ENCODE measurements at places on chromosomes 6 and 20.

GRCh38 chr6:102204351-102204750 lies 810.8 kb downstream of the GRIK2 start:
- DNase-seq: no peak

DNA sequence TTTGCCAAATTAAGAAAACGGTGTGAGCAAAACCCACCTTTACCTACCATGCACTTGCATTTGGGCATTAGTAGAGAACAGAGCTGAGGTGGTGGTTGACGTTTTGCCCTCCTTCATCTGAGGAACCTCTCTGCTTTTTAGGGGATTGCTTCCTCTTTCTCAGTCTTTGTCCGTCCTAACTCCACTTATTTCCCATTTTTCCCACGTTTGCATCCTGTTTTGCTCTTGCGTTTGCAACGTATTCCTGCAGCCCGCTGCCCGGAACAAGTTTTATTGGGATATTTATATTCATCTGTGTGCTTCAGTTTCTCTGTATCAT lies 374 bp upstream of the SERINC1 start:
- no peak for DNase-seq

DNA sequence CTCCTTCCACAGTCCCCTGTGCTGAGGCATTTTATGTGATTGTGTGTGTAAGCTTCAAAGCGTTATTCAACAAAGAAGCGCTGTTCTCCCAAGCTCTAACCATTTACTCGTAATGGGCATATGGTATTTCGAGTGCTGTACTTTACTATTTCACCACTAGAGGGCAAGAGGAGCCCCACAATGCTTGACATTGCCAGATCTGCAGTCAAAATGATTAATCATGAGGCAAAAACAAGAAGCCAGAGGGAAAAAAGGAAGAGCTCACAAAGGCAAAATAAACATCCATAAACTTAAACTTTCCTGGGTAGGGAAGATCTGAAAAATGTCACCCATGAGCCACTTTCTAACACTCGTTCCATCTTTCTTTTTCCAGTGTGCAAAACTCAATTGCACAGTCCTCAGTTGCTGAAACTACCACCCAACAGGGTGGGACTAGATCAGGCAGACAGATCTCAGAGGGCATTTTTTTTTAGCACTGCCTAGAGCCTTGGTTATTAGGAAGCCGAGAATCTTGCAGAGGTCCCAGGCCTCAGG lies 215.0 kb upstream of the PLCB4 start:
- peak; percentile 73 for DNase-seq

DNA sequence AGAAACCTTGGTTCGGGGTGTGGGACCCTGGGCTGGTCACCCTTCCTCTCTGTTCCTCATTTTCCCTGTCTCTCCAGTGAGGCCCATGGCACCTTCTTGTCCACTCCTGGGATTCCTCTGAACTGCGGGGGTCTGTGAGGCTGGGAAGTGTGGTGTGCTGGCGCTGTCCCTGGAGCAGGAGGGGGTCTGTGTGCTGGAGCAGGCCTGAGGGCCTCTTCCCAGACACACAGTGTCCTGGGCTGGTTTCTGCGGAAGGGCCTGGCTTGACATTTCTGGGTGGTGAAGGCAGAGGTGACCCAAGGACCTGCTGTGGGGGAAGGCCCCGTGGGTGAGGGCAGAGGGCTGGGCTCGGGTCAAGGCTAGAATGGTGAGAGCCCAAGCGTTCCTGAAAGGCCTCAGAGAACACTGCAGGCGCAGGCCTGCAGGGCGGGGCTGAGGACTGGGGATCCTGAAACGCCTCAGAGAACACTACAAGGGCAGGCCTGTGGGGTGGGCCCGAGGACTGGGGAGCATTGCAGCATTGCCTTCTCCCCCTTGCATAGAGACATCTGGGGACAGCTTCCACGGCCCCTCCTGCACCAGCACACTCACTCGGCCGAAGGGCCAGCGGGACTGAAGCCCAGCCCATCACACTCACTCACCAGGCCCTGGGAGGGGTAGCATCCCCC lies 10.6 kb upstream of the BAK1 start:
- DNase-seq: no peak

DNA sequence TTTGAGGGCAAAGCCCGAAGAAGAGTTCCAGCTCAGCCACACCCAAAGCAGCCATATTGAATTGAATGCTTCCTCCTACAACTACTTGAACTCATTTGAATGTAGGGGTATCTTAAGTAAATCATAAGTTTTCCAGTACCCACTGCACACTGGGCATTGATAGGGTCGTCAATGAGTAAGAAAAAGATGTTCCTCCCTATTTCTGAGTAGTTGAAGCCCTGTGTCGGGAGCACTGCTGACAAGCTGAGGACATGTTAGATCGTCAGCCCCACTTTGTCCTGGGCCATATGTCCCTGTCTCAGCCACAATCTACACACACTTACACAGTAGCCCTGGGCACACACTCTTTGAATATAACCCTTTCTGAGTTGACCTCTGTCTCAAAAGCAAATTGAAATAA lies 105.7 kb downstream of the ARHGAP18 start:
- DNase-seq: no peak

GRCh38 chr20:8368670-8369069 lies 236.6 kb downstream of the PLCB1 start:
- no peak for DNase-seq

GRCh38 chr6:36126553-36127458 lies 3.5 kb upstream of the MAPK13 start:
- no peak for DNase-seq

DNA sequence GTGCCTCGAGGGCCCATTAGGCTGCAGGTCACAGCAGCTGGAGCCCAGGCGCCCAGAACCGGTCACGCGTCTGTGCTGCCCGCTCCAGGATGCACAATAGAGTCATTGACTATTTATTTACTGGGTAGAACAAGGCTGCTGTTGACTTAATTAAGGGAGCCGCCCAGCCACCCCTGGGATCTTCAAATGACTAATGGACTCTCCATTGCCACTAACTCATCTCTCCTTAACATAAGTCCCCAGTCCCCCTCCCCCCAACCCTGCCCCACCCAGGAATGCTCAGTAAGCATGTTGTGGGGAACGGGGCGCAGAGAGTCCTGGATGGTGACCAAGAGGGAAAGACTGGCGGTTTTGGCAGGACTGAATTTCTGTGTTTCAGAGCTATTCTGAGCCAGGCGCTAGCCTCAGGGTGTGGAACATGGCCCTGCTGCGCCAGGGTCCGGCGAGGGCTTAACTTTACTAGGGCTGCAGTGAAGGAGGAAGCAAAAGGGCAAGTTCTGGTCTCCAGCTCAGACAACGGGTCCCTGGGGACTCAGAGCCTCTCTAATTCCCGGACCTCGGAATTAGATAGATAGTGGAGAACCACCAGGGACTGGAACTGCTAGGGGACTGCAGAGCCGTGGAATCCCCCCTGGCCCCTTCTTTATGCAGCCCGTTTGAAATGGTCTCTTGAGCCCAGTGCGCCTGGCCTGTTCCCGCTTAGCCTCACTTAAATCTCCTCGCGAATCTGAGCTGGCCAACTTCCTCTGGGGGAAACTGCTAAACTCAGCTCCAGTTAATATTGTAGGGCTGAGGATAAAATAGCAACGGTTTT lies 1.5 kb upstream of the GRIK2 start:
- DNase-seq: peak; percentile 37

GRCh38 chr6:127586372-127586771 lies 9.4 kb downstream of the C6orf58 start:
- no peak for DNase-seq

- DNase-seq: no peak
These were observed 536.7 kb upstream of the JARID2 start for GRCh38 chr6:14709066-14709670.

GRCh38 chr6:38170666-38171355 lies 351.3 kb downstream of the ZFAND3 start:
- DNase-seq: no peak

DNA sequence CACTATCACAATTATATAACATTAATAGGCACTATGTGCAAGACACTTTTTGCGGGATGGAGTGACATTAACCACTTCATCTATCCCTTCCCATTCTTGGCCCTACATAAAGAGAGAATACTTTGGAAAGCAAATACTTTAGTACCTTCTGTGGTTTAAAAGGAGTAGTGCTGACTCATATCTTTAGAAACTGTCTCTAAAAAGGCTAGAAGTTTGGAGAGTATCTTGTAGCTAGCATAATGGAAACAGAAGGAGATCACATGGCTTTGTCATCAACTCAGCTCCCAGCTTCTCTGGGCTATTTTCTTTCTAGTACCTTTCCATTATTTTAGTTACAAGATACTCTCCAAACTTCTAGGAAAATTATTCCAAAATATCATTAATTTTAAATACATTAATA lies 157.5 kb downstream of the ADGRG6 start:
- no peak for DNase-seq

DNA sequence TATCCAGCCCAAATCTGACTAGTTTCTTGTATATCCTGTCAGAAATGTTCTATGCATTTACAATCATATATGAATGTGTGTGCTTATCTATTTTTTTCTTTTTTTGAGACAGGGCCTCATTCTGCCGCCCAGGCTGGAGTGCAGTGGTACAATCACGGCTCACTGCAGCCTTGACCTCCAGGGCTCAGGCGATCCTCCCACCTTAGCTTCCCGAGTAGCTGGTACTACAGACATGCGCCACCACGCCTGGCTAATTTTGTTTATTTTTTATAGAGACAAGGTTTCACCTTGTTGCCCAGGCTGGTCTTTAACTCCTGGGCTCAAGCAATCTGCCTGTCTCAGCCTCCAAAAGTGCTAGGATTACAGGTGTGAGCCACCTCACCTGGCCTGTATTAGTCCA lies 3.0 kb upstream of the RAB44 start:
- no peak for DNase-seq

DNA sequence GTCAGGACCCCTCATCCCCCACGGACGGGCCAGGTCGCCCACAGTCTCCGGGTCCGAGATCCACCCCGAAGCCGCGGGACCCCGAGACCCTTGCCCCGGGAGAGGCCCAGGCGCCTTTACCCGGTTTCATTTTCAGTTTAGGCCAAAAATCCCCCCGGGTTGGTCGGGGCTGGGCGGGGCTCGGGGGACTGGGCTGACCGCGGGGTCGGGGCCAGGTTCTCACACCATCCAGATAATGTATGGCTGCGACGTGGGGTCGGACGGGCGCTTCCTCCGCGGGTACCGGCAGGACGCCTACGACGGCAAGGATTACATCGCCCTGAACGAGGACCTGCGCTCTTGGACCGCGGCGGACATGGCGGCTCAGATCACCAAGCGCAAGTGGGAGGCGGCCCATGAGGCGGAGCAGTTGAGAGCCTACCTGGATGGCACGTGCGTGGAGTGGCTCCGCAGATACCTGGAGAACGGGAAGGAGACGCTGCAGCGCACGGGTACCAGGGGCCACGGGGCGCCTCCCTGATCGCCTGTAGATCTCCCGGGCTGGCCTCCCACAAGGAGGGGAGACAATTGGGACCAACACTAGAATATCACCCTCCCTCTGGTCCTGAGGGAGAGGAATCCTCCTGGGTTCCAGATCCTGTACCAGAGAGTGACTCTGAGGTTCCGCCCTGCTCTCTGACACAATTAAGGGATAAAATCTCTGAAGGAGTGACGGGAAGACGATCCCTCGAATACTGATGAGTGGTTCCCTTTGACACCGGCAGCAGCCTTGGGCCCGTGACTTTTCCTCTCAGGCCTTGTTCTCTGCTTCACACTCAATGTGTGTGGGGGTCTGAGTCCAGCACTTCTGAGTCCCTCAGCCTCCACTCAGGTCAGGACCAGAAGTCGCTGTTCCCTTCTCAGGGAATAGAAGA lies 978 bp downstream of the HLA-A start:
- DNase-seq: no peak

DNA sequence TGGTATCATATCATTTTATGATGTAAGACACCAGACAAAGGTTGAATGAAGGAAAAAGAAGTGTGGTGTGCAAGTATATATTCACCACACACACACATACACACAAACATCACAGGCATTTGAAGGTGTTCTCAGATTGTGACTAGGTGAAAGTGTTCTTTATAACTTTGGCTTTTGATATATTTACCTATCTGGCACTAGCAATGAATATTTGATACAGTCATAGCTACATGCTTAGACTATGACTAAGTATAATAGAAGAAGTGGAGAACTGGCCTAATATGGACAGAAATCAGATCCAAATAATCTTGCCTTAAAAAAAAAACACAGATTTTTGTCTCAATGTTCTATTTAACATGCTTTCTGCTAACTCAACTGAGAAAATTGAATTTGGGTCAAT lies 809.9 kb downstream of the KIF16B start:
- DNase-seq: no peak

GRCh38 chr6:133809406-133809805 lies 79.5 kb upstream of the TCF21 start:
- DNase-seq: no peak

DNA sequence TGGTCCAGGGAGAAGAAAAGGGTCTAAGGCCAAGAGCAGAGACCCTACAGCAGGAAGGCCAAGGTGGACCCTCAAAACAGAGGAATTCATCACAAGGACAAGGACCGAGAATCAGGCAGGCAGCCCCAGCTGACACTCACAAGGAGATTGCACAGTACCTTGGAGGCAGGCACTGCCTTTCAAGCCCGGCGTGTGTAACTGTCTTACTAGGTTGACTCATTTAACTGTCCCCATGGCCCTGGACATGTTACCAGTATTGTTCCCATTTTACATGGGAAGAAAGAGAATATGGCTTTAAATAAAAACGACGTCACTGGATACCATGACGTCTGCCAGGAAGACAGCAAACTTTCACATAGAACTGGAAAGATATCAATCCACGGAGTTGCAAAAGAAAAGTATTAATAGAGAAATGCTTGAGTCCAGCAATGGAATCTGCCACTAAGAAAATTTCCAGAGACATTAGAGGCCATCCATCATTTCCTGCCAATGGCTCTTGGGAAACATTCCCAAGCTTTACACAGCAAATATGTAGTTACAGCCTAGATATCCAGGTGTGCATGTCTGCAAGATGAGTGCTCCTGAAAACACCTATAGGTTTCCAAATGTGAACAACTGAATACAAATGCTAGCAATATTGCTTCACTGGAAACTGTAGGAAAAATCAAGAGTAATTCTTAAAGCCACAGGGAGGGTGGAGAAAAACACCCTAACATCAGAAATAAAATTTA lies 111.5 kb upstream of the RPS6KA2 start:
- no peak for DNase-seq

- DNase-seq: no peak
These were observed 2.8 kb downstream of the PROKR2 start for GRCh38 chr20:5313916-5314315.

DNA sequence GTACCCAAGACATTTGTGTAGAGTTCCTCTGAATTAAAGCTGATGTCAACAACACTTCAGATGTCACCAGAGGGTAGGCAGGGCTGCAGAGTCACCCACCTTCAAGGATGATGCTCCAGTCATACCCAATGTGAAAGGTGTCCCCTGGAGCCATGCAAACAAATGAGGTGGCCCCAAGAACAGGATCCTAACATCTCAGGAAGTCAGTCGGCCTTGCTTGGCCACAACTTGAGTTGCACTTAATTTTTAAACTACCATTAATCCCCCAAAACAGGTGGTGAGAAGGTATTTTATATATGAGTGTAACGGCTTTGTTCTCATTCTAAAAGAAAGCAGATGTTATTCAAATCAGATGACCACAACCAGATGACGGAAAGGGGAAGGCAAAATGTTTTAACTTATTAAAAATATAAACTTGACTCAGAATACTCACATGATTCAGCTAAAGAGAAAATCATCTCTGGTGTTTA lies 21.1 kb upstream of the SERPINB1 start:
- DNase-seq: no peak
